LHCN-M2 (cell line): ENCODE measurements at places on chromosomes 5 and 9.
A peak's percentile ranks its signal among the peaks of the same experiment; 100 is the strongest.

GRCh38 chr9:38311382-38312270 lies 80.9 kb upstream of the ALDH1B1 start:
- DNase-seq: no peak

GRCh38 chr5:135996611-135997010 lies 32.2 kb upstream of the TGFBI start:
- peak; percentile 75 for DNase-seq

DNA sequence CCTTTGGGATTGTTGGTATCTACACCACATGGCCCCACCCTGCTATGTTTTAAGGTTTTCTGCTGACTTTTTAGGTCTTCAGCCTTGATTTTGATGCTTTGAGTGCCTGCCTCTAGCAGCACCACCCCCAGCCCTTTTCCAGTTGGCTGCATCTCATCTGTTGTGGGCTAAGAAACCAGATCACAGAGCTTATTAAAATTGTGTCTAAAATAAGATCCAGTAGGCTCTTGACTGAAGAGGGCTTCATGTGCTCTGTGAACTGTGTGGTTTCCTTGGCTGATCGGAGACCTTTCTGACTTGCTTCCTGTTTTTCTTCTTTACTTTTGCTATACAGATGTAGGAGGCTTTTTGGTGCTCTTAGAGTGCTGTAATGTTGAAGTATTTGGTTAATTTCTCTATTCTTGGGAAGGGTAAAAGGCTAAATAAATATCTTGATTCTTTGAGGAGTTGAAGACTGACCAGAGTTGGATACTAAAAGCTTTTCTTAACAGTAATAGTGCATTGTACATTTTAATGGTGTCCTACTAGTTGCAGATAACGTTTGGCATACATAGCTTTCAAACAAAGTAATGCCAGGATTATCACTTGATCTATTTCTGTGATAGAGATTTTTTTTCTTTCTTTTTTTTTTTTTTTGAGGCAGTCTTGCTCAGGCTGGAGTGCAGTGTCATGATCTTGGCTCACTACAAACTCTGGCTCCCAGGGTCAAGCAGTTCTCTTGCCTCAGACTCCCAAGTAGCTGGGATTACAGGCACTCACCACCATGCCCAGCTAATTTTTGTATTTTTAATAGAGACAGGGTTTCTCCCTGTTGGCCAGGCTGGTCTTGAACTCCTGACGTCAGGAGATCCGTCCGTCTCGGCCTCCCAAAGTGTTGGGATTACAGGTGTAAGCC lies 4.5 kb downstream of the UBE2D2 start:
- DNase-seq: peak; percentile 31

- no peak for DNase-seq
Measured at GRCh38 chr5:127014573-127014972, 15.8 kb downstream of the MARCHF3 start.

GRCh38 chr5:102561894-102562760 lies 63.3 kb upstream of the SLCO6A1 start:
- DNase-seq: peak; percentile 29

- DNase-seq: no peak
Measured at GRCh38 chr5:169760229-169760628, 123.2 kb downstream of the DOCK2 start.

DNA sequence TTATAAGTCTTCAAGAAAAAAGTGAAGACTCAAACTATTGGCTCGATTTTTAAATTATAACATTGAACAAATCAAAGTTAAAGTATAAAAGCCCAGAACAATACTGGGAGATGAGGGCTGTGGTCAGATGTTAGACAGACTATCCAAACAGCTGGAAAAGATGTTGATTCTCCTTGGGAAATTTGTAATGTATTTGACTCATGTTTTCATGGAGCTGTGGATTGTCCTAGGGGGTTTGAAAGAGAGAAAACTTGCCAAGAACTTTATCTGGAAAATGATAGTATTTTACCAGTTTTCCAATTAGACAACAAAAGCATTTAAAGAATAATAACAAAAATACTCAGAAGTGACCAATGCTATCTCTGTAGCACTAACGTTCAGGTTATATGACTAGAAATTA lies 339.2 kb downstream of the ARL15 start:
- DNase-seq: peak; percentile 14

- peak; percentile 37 for DNase-seq
Measured at GRCh38 chr9:75265525-75265972, 177.2 kb downstream of the OSTF1 start.

- no peak for DNase-seq
Measured at GRCh38 chr9:114143234-114143633, 12.1 kb upstream of the COL27A1 start.

- DNase-seq: no peak
Measured at GRCh38 chr9:122883125-122883524, 22.0 kb downstream of the RC3H2 start.
